ENCODE measurements at places on chromosomes 5 and 9. TPM values are rescaled to one million over a fixed set of nuclear protein-coding genes. Genes with fewer than 3 reads are reported as not detected.

Gene NIPAL4
- not detected for polyA plus RNA-seq

Gene LVRN
- 3.5 TPM for polyA plus RNA-seq

Gene AGXT2
- not detected for polyA plus RNA-seq

Gene PITX1
- polyA plus RNA-seq: not detected

Gene ABLIM3
- 15.3 TPM for polyA plus RNA-seq

Gene SNAPC4
- 6.8 TPM for polyA plus RNA-seq

Gene UBE2QL1
- polyA plus RNA-seq: 12.9 TPM

Gene KIF24
- polyA plus RNA-seq: 0.19 TPM

Gene SCGB3A1
- not detected for polyA plus RNA-seq

Gene PCDHA11
- 5.3 TPM for polyA plus RNA-seq

Gene SLC46A2
- not detected for polyA plus RNA-seq

Gene CCL27
- polyA plus RNA-seq: 2.9 TPM

Gene LCP2
- polyA plus RNA-seq: not detected

Gene NR4A3
- polyA plus RNA-seq: 3.3 TPM

Gene KLF4
- polyA plus RNA-seq: 0.92 TPM

Gene TRIM23
- polyA plus RNA-seq: 28.2 TPM

Gene BNC2
- 1.2 TPM for polyA plus RNA-seq

Gene CRB2
- 0.70 TPM for polyA plus RNA-seq

Gene GLIPR2
- polyA plus RNA-seq: 8.0 TPM

Gene MRPL22
- 28.0 TPM for polyA plus RNA-seq

Gene PPIC
- not detected for polyA plus RNA-seq

Gene CBY3
- polyA plus RNA-seq: not detected

Gene TTC16
- polyA plus RNA-seq: 0.11 TPM

Gene CMYA5
- 0.30 TPM for polyA plus RNA-seq

Gene GAPT
- not detected for polyA plus RNA-seq

Gene TICAM2
- not detected for polyA plus RNA-seq
